Skin of body (tissue), 3 donors: ENCODE measurements at places on chromosomes 13 and 19. TPM values are rescaled to one million over a fixed set of nuclear protein-coding genes. Genes with fewer than 3 reads are reported as not detected.

The PABPC3 gene
- 0.10 TPM for total RNA-seq

The KCNK6 gene
- total RNA-seq: 9.2 TPM

The HMGB1 gene
- total RNA-seq: 289 TPM

The ZNF497 gene
- total RNA-seq: 1.6 TPM

The ERICH6B gene
- not detected for total RNA-seq

The PRR36 gene
- total RNA-seq: 0.10 TPM

The DACT3 gene
- 6.7 TPM for total RNA-seq

GRCh38 chr13:28705461-28706083 lies 13.2 kb downstream of the SLC46A3 start:
- peak; percentile 51 for DNase-seq

DNA sequence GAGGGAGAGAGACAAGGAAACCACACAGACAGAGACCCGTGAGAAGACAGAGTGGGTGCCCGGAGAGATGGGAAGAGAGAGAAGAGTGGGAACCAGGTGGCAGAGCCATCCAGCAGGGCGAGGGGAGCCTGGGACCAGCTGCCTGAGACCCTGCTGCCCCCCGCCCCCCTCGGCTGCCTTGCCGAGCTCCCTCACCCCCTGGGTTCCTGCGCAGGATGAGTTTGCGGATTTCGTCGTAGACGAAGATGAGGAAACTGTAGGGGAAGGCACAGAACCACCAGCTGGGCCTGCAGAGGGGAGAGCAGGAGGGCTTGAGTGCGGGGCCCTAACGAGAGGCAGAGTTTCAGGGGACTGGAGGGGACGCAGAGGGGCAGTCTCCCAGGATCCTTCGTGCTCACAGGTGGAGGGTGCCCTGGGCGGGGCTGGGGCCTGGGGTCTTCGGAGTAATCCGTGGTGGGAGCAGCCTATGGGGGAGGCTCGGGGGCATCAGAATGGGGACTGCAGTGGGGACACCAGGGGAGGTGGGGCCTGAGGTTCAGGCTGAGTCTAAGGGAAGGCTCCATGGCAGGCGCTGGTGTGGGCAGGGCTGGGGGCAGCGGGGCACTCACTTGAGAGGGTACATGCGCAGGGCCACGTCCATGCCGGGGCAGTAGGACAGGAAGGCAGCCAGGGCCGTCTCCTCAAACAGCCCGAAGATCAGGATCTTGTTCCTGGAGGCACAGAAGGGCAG lies 8.1 kb upstream of the RABAC1 start:
- DNase-seq: no peak

- no peak for DNase-seq
These were observed 17.7 kb upstream of the FBXO17 start for GRCh38 chr19:38993271-38993670.

DNA sequence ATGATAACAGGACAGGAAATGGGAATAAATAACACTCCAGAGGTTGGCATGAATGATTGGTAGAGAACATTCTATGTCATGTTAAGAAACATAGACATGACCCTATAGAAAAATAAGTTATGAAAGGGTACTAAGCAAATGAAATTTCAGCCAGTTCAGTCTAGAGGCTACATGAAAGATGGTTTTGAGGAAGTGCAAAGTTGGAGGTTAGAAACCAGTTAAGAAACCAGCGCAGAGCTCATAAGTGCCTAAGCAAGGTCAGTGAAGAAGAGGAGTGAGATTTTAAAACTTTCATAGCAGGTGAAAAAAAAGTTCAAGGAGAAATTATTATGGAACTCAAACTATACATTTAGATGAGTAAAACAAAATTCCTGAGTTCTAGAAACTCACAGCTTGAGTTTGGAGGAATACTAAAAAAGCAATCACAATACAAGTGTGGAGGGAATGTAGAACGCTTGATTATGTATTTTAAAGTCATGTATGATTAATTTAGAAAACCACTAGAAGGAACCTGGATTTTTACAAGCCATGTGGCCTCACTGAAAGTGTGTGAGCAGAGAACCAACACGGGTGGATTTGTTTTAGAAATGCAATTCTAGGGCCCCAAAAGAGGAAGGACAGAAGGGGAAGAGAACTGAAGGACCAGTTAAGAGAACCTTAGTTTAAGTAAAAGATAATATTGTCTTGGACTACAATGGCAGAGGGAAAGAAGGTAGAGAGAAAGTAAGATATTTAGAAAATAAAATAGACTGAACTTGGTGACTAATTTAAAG lies 162.4 kb downstream of the PCDH20 start:
- no peak for DNase-seq

DNA sequence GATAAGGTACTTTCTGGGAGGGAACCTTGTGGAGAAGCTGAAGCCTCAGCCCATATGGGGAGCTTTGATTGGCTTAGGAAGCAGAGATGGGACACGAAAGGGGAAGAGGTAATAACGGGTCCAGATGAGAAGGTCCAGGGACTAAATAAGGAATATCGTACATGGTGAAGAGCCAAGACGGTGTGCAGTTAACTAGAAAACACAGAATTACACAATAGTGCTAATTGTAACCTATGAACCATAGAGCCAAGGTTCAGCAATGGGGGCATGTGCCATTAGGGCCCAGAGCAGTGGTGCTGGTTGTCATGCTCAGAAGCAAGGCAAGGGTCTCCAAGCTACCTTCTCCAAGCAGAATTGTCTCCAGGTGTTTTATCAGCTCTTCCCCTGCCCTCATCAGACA lies 106.1 kb downstream of the IRS2 start:
- DNase-seq: no peak

DNA sequence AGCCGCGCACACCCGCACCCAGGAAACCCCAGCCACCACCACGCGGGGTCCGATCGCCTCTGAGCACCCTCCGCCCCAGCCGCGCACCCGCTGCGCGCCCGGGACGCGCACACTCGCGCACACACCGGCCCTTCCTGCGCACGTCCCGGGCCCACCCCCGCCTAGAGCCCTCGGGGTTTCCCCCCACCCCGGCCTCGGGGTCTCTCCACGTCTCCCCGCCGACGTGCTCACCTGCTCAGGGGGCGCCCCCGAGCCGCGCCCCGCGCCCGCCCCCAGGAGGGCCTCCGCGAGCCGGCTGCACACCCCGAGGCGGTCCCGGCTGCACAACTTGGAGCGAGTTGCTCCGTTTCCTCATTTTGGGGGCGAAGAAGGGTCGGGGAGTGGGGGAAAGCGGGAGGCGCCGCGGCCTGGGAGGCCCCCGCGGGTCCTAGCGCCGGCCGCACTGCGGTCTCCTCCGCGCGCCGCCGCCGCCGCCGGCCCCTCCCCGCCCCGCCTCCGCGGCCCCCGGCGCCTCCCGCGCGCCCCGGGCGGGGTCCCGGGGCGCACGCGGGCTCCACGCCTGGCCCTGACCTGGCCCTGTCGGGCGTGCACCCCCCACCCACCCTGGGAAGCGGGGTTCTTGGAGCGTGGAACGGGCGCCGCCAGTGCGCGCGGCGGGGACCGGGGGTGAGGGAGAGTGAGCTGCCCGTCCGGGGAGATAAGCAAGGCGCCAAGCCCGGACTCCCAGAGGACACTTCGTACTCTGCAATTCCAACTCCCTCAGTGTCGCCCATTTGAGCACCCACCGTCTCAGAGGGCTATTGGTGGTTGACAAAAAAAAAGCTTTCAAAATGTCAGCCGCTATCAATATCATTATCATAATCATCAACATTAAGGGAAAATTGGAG lies at the start of gene MATK:
Gene MATK (minus strand): TSS at position 444 of the 887 bp plus-strand sequence. CDS start 1,246 bp downstream, outside the sequence.
- no peak for DNase-seq

DNA sequence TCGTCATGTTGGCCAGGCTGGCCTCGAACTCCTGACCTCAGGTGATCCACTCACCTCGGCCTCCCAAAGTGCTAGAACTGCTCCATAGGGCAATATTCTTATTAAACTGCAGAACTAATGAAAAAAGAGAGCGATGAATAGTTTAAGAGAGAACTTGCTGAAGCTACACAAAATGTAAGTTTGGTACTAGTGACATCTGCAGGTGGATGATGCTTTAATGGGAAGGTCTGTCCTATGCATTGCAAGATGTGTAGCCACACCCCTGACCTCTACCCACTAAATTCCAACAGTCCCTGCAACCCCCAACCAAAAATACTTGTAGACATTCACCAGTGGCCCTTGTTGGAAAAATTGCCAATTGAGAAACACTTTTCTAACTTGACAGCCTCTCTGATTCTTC lies 117.8 kb downstream of the NALCN start:
- DNase-seq: no peak

GRCh38 chr13:36261976-36262375 lies 35.6 kb downstream of the CCDC169 start:
- DNase-seq: no peak

DNA sequence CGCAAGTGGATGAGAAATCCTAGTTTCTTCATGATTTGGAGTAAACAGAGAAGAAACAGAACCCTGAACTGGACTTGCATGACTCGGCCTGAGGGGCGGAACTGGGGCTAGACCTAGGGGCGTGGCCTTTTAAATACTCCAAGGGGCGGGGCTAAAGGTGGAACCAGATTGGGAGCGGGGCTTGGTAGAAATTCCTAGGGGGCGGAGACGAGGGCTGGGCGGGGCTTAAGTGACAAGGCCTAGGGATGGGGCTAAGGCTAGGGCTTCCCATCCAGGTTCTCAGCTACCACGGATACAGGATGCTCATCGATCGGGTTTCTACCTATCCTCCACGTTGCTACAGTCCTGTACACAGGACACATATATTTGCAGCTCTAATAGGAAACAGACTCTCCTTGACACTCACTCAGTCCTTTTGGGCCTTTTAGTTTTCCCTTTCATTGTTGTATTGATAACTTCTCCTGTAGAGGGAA lies 372 bp upstream of the ZNF699 start:
- DNase-seq: peak; percentile 92

DNA sequence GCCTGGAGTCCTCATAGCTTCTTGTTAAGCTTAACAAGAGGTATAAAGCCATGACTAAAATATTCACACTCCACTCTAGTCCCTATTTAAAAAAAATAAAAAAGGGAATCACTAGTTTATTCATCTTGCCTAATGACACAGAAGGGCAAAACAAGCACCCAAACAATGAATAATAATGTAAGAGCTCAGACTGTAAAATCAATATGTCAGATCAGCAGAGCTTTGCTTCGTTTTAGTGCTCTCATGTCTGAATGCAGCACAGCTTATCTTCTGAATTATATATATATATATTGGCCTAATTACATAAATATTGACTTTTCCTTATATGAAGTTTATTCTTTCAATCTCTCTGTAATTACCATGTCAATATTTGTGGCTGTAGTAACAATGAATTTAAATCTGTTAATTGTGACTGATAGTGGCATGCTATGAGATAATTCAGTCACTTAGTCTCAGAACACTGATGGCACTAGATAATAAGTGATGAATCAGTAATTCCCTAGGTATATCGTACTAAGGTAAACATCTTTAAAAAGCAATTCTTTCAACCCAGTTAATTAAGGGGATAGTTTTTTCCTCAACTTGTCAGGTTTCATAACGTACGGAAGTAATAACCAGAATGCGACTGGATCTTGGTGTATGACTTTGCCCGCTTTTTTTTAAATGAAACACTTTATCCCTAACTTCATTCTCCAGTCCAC lies 361.9 kb upstream of the GPC6 start:
- DNase-seq: no peak

DNA sequence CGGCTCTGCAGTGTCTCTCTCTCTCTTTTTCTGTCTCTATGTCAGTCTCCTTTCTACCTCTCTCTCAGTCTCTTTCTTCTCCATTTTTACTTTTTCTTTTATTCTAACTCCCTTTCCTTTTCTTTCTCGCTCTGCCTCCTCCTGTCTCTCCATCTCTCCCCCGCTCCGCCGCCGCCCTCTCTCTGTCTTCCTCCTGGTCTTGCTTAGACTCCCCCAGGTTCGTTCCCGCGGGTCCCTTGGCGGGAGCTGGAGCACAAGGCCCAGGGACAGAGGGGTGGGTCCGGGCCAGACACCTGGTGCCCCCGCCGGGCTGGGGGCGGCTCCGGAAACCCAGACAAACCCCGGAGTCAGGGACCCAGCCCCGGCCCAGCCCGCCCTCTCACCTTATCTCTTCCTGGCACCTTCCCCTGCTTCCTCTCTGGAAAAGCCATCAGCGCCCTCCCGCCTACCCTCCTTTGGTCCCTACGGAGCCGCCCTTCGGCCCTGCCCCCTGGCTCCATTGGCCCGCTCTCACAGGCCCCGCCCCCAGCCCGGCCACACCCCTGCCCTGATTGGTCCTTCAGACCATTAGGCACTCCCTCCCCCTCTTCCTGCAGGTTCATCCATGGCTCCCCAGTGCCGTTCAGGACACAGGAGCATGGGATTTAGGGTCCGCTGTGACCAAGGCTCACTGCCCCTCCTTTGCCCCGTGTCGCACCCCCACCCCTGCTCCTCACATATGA lies 15.4 kb upstream of the NOP53 start:
- DNase-seq: no peak

DNA sequence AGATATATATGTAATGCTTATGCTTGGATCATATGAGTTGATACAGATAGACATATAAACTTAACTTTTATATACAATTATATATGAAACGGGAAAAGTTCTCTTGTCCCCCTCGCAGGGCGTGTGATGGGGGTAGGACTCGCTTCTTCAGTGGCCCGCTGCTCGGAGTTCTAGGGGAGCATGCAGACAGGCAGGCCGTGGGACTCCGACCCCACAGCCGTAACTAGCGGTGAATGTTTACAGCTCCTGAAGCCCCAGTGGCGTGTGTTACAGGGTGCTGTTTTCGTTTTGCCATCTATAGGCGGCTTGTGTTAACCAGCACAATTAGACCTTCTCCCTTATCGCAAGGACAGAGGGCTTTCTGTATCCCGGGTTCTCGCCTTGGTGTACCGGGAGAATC lies 1899.8 kb downstream of the PCDH9 start:
- no peak for DNase-seq

GRCh38 chr13:100620792-100621191 lies 32.2 kb upstream of the GGACT start:
- DNase-seq: no peak

DNA sequence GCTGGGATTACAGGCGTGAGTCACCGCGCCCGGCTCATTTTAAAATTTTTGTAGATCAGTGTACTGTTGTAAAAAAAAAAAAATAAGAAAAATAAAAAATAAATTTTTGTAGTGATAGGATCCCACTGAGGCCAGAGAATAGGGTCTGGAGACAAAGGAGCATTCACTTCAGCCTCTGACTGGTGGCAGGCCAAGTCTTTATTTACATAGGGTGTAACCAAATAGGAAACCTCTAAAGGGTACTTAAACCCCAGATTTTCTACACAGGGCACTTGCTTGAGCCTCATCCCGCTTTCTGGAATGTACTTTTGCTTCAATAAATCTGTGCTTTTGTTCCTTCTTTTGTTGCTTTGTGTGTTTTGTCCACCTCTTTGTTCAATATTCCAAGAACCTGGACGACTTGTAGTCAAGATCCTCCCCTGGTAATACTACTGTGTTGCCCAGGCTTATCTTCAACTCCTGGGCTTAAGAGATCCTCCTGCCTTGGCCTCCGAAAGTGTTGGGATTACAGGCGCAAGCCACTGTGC lies 2.1 kb upstream of the PDCD2L start:
- no peak for DNase-seq

GRCh38 chr19:47176071-47176626 lies 45.5 kb downstream of the SAE1 start:
- no peak for DNase-seq
